ENCODE measurements at places on chromosomes 12 and 14.
A peak's percentile ranks its signal among the peaks of the same experiment; 100 is the strongest.

DNA sequence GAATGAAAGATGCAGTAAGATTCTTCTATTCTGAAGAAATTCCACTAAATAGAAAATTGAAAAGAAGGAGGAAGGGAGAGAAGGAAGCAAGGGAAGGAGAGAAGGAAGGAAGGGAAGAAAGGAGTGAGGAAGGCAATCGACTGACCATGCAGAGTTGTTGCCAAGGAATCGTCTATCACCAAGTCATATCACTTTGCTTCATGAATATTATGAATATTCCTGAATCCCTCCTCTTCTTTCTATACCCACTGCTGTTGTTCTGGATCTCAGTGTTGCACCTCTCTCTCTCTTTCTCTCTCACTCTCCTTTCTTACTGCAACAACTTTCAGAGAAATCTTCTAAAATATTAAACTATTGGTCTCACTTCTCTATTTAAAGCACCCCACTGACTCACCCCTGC, 222.4 kb downstream of the IPO8 start:
- DNase-seq, result no peak

DNA sequence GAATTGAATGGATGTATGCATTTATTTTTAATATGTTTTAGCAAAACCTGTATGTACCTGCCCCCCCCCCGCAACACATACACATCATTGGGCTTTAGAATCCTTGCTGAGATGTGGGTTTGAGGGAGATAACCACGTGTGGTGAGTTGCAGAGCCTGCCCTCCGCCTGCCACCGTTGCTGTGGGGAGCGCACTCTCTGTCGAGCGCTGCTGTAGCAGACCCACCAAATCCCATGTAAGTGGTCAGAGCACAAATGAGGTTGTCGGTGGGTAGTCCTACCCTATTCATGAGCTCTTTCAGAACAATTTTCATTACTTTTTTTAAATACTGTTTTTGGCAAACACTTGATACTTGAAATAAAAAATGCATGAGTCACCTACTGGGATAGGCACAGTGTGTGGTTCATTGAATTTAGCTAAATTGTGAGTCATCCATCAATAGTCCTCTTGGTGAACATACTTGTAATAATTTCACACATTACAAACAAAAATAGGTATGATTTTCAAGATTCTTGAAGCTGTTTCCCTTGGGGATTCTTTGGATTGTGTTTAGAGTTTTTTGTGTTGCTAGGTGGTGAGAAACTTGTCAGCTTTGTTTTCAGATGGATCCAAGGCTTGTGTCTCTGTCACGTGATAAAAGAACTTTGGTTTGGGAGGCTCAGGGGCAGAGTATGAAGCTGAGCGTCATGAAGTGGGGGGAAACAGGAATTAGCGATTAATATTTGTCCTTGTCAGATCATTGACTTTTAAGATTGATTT, 107.6 kb downstream of the PTCSC3 start:
- DNase-seq, result peak; percentile 54

DNA sequence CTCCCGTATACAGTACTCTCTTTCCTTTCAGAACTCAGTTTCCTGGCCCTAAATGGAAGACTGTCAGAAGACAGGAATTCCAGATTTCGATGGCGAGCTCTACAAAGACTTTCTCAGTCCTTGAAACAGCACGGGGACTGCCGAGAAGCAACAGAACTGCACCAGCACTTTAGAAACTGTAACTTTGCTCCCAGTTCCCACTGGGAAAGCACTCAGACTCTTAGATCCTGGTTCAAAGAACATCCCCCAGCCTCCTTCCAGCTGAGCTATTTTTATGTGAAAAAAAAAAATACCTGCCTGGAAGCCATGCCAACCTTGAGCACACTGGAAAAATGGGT, 1.8 kb downstream of the PXN start:
- no peak for DNase-seq

GRCh38 chr12:63848450-63848849, 4.0 kb downstream of the SRGAP1 start:
- no peak for DNase-seq

GRCh38 chr14:92704036-92704804, 44.2 kb downstream of the LGMN start:
- DNase-seq, result no peak

GRCh38 chr12:57401165-57401564, 29.7 kb downstream of the R3HDM2 start:
- DNase-seq, result no peak

DNA sequence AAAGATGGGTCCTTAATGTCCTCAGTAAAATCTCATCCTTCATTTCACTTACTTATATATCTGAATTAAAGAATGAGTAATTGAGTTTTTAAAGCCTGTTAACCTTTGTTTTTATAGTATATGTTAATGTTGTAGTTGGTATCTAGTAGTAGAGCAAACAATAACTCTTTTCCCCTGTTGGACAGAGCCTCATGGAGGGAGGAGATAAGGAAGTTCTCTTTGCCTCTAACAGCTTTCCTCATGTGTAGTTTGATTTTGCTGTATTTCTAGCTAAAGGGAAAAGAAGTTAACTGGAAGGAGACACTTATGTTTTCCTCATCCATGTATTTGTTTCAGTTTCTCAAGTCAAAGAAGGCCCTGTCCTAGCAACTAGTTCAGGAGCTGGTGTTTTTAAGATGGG, 55.3 kb downstream of the RAD52 start:
- no peak for DNase-seq

DNA sequence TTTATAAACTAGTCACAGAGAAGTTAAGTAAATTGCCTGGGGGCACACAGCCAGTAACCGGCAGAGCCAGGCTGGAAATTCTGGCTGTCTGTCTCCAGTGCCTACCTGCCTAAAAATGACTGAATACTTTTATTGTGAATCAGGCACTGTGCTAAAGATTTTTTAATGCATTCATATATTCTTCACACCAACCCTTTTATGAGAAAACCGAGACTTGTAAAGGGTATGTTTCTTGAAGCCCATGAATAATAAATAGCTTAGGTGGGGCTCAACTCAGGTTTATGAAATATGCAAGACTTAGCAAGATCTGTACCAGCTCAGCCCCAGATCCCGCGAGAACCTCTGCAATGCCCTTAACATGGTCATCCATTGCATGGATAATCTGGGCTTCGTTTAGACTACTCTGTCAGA, 60.8 kb downstream of the TMCC3 start:
- no peak for DNase-seq

DNA sequence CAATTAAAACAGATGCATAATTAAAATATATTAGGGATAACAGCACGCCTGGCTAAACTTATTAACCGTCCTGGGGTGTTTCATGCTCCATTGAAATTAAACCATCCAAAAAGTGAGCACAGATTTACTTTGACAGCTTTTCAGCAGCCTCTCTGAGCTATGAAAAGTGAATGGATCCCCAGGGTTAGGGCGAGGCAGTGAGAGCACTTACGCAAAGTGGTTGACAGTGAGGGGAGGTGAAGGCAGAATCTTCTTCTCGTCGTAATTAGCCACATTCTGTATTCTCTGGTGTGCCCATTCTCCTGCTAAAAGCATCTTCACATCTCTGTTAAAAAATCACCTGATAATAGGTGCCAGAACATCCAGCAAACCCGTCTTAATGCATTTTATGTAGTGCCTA, 1.9 kb downstream of the TMTC2 start:
- no peak for DNase-seq

- DNase-seq, result peak; percentile 69
Measured at GRCh38 chr12:44372259-44372658, 503.9 kb downstream of the NELL2 start.

GRCh38 chr12:42124764-42125387, 19.8 kb downstream of the GXYLT1 start:
- DNase-seq, result no peak

DNA sequence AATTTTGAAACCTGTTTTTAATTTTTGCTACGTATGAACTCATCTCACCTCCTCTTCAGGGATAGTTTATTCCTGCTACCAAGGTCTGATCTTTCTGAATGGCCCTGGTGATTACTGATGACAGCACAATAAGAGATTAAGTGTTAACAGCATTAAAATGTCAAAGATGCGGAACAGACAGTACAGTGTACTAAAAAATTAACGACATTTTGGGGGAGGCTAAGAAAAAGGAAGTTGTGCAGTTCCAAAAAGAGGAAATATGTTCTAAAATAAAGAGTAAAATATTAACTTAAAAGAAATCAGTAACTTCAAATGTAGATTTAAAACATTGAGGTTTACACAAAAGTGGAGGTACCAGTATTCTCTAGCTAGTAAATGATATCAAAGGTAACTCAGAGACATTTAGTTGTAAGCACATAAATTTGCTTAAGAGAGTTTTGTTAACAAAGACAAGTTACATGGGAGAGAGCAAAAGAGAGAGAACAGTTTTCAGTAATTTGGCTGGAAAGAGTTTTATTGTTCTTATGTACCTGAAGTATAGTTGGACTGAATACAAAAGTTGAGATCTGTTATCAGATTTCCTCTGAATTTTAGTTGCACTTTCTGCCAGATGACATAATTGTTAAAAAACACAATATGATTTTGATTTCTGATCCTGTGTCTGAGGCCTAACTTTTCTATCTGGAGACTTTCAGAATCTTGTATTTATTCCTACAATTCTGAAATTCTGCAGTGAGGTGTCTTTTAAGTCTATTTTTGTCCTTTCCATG, 4.2 kb upstream of the CLECL1 start:
- DNase-seq, result no peak

- no peak for DNase-seq
Measured at GRCh38 chr14:51321036-51321435, 81.0 kb downstream of the TMX1 start.

GRCh38 chr12:16891673-16892072, 285.7 kb upstream of the LMO3 start:
- no peak for DNase-seq

GRCh38 chr12:119593578-119594398, at the start of gene TMEM233:
TMEM233 (plus strand) TSS chr12:119593774; CDS start chr12:119593849, 75 bp downstream.
- no peak for DNase-seq

DNA sequence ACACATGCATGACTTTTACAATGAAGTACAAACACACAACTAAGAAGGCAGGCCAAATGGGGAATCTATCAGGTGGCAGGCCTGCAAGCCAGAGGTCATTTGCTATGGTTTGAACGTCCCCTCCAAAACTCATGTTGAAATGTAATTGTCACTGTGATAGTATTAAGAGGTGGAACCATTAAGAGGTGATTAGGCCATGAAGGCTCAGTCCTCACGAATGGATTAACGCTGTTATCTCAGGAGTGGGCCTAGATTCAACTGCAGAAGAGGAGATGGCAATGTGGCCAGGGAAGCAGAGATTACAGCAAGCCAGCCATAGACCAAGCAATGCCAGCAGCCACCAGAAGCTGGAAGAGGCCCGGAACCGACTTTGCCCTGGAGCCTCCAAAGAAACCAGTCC, 13.5 kb upstream of the ACTR6 start:
- no peak for DNase-seq

- no peak for DNase-seq
Measured at GRCh38 chr14:76882651-76883050, 56.4 kb downstream of the LRRC74A start.

- no peak for DNase-seq
Measured at GRCh38 chr12:116590561-116590960, 31.4 kb downstream of the MAP1LC3B2 start.

DNA sequence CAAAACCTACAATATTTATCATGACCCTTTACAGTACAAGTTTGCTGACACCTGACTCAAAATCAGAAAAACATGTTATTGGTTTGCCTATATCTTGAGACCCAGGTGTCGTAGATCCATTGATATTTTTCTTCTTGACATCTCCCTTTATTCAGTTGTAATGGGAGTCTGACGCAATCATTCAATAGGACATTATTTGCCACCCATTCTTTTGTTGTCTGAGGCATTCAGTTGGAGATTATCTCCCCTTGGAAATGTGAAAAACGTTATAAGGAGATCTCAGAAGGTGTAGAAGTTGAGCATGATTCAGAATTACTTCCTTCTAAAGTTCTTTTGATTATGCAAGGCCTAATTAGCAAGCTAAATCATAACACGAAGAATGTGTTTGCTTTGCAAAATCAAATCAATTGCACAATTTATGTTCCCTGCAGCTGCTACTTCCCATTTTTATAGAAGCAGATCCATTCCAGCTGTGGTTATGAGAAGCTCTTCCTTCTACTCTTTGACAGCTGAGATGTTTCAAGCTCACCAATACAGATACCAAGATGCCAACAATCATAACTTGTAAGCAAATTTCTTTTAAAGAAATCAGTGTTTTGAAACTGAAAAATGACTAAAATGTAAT, 228.2 kb upstream of the SYT1 start:
- DNase-seq, result no peak

GRCh38 chr14:93249128-93249831, 42.2 kb downstream of the UBR7 start:
- DNase-seq, result no peak

DNA sequence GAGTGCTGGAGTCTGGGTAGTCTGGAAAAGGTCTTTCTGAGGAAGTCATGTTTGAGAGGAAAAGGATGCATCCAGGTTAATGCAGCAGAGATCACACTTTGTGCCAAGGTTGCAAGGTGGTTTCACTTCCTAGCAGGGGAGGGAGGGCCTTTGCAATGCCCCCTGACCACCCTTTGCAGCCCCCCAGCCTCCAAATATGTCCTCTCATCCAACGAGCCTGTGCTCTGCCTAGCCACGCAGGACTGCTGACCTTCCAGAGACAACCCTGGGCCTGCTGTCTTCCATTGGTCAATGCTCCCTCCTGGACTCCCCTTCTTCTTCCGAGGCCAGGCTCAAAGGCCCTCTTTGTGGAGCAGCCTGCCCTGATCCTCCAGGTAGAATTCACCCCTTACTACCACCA, 47.3 kb upstream of the TUNAR start:
- no peak for DNase-seq

All from COLO829 (cell line).